ENCODE measurements at places on chromosomes 1 and 21.

- no peak for ATAC-seq
These were observed 25.9 kb downstream of the PSMB2 start for GRCh38 chr1:35615440-35615839.

- ATAC-seq, result peak; percentile 95
These were observed 102.1 kb downstream of the JAK1 start for GRCh38 chr1:64864018-64864940.

- ATAC-seq, result no peak
These were observed 123.7 kb downstream of the S1PR1 start for GRCh38 chr1:101360506-101360905.

DNA sequence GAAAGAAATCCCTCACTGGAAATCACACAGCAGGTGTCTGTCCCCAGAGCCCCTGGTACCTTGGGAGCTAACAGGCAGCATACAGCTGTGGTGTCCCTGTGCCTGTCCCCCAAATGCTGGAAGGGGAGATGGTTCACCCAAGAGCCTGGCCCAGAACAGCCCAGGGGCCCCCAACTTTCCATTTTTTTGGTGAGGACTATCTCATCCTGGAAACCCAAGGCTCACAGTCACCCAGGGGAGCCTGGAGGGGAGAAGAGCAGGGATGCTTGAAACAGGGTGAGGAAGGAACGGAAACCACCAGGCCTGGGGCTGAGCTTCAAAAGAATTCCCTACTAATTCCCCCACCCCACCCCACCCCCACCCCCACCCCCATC is 3.6 kb downstream of the SDC3 start:
- ATAC-seq, result no peak

GRCh38 chr1:234239936-234240335 is 133.3 kb upstream of the COA6 start:
- ATAC-seq, result no peak

GRCh38 chr21:37087188-37087587 is 14.1 kb downstream of the TTC3 start:
- peak; percentile 37 for ATAC-seq

GRCh38 chr1:20399196-20399595 is 86.8 kb downstream of the CAMK2N1 start:
- ATAC-seq, result no peak

DNA sequence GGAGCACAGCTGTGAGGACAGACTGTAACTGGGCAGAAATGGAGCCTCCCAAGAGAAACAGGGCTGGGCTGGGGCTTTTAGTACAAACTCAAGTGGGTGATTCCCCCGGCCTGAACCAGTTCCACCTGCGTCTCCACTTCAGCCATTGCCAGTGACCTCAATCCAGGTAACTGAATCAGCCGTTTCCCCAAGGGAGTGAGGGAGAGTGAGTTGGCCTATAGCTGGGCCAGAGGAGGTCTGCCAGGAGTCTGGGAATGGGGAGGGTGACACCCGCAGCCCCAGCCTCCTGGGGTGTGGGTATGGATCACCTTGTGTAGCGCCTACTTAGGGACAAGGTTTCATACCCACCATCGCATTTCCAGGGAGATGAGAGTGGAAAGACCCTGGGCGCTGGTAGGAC is 8.5 kb downstream of the SLC26A9 start:
- peak; percentile 78 for ATAC-seq

DNA sequence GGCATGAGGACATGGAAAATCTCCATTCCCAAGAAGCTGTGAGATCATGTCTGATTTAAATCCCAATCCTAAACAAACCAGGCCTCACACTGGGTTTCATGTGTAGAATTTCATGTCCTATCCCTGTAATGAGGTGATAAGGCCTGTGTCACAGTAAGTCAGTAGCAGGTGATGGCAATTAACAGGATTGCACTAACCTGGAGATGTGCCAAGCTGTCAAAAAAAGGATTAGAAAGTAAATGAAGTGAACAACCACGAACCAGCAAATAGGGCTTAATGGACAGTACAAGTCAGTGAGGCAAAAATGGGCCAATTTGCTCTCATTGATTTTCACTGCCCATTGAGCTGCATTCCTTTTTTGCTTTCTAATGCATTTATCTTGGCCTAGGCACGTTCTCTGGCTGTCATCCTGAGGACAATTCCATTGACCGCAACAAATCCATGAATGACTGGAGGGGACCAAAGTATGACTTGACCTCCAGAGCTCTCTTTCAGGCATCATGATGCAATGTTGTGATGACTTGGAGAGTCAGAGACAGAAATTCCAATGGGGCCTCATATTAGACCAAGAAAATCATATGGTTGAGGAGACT is 673.6 kb upstream of the ADGRL2 start:
- no peak for ATAC-seq

DNA sequence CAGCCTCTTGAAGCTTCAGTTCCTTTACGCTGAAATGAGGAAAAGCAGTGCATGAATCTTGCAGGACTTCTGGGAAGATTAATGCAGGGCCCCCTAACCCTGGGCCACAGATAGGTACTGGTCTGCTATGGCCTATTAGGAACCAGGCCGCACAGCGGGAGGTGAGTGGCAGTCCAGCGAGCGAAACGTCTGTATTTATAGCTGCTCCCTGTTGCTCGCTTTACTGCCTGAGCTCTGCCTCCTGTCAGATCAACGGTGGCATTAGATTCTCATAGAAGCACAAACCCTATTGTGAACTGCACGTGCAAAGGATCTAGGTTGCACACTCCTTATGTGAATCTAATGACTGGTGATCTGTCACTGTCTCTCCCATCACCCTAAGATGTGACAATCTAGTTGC is 130.2 kb downstream of the CHRM3 start:
- ATAC-seq, result no peak

GRCh38 chr1:25503551-25504426 is 39.6 kb upstream of the LDLRAP1 start:
- peak; percentile 88 for ATAC-seq

DNA sequence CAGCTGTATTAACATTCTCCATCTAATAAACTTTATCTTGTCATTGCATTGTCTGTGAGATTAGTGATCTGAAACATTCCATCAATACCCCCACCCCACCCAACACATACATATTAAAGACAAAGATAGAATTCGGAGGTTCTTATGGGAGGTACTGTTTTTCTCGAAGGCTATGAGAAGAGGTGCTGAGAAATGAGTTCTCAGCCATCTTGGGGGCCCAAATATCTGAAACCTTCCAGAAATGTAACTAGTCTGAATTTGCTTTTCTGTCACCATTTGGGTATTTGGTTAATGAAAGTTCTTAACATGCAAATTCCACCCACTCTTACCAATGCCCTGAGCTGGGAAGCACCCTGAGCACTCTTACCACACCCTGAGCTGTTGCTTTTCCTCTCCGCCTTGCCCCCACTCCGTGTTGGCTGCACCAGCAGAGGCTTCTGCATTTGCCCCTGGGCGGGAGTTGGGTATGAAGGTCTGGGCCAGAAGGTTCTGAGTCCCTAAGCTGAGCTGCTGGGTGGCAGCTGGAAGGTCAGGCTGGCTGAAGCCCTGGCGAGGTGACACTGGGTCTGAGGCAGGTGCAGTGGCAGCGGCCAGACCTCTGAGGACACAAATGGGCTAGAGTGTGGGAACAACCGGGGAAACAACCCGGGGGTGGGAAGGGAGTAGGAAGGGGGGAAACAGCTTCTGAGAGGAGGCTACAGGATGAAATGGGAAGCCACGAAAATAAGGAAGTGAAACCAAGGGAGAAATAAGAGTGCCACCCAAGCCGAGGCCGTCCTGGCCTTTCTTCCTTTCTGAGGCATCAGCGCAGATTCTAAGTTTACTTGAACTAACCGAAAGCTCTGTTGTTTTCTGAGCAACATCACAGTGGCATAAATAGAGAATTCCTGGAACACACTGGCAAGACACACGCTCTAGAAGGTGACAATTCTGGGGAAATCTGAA is 26.3 kb upstream of the IER5 start:
- ATAC-seq, result peak; percentile 59

DNA sequence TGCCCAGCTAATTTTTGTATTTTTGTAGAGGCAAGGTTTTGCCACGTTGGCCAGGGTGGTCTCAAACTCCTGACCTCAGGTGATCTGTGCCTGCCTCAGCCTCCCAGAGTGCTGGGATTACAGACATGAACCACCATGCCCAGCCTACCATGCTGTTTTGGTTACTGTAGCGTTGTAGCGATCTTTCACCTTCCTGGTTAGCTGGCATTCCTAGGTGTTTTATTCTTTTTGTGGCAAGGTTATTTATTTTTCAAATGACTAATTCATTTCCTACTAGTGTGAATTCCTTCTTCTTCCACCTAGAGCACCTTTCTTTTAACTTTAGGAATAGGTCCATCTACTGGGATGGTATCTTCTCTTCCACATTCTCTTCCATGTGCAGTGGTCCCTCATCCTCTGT is 29.3 kb downstream of the TMEM200B start:
- ATAC-seq, result no peak

DNA sequence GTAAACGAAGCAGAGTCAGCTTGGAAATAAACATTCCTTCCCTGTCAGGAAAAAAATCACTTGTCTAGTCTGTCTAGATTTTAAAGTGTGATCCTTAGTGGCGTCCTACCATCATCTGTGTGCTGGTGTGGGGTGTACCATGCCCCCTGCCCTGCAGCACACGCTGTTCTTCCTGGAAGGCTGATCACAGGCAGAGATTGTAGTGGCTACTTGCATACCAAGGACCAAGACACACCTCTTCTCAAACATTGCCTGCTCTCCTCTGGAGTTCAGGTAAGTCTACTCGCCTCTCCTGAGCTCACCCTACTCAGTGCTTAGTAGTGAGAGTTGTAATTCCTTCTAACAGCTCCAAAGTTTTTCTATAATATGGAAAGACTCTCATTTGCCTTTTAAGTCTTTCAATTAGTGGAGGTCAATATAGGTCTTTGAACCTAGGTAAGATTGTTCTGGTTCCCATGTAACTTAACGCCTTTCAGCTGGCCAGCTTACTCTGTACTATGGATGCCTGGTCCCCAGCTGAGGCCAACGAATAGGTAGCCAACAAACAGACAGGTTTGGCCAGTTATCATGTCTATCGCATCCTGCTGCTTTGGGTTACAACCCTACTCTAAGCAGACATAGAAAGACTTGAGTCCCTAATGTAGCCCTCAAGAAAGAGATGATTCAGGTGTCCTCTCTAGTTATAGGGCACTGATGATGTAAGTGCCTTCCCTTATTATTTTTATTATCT is 55.4 kb downstream of the XCL1 start:
- no peak for ATAC-seq

- peak; percentile 36 for ATAC-seq
These were observed 233.1 kb downstream of the PAPPA2 start for GRCh38 chr1:176696109-176696508.

- ATAC-seq, result no peak
These were observed 13.9 kb downstream of the EPHX1 start for GRCh38 chr1:225823811-225824261.

- ATAC-seq, result no peak
These were observed 18.1 kb downstream of the CCDC185 start for GRCh38 chr1:223411309-223411708.
